ENCODE measurements at places on chromosomes 5 and 9.
A peak's percentile ranks its signal among the peaks of the same experiment; 100 is the strongest.

DNA sequence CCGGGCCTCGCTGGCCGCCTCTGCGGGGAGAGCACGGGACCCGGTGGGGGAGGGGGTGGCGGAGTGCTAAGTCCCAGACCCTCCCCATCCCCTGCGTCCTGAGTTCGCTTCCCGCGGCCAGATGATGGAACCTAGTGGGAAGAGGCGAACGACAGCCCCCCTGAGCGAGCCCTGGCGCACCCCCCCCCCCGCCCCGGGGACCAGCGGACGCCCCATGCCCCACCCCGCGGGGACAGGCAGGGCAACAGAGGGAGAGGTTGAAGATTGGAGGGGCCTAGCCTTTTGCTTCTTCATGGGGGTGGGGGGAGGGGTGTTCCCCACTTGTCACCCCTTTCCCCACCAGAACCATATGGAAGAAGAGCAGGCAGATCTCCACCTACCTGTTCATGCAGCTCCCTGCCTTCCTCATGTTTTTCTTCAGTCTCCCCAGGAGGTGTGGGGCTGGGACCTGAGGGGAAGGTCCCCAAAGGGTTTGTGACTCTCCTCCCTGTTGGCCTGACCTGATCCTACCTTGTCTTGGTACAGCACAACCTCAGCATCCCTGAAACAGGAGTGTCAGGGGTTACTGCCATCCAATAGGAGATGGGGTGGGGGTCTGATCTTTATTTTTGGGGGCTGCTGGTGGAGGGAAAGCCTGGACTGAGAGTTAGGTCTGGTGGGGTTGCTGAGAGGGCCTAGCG is 485 bp downstream of the FAM53C start:
- no peak for DNase-seq

GRCh38 chr5:34735491-34736426 is 79.6 kb downstream of the RAI14 start:
- peak; percentile 69 for DNase-seq

DNA sequence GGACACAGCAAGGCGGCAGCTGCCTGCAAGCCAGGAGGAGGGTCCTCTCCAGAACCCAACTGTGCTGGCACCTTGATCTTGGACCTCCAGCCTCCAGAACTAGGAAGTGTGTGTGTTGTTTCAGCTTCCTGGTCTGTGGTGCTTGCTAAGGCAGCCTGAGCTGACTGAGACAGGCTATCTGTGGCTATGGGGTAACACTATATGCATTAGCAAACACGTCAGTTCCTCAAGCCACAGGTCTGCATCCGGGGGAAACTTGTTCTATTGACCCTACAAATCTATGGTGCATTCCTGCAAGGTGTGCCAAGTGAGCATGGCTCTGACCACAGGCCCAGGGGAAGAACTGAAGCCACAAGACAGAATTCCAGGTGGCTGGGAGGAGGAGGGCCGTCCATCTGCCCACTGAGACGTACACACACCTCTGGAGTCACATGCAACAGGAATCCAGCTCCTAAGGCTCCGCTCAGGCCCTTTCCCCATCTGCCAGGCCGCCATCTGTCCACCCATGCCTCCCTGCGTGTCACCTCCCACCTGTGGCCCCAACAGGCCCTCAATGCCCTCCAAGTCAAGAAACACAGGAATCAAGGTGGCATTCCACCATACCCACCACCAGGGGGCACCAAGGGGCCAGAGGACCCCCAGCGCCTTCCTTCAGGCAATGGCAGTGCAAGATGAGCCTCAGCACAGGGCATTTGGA is 174.9 kb downstream of the ROR2 start:
- DNase-seq = no peak

- no peak for DNase-seq
Measured at GRCh38 chr5:96043446-96043845, 81.8 kb upstream of the ELL2 start.

DNA sequence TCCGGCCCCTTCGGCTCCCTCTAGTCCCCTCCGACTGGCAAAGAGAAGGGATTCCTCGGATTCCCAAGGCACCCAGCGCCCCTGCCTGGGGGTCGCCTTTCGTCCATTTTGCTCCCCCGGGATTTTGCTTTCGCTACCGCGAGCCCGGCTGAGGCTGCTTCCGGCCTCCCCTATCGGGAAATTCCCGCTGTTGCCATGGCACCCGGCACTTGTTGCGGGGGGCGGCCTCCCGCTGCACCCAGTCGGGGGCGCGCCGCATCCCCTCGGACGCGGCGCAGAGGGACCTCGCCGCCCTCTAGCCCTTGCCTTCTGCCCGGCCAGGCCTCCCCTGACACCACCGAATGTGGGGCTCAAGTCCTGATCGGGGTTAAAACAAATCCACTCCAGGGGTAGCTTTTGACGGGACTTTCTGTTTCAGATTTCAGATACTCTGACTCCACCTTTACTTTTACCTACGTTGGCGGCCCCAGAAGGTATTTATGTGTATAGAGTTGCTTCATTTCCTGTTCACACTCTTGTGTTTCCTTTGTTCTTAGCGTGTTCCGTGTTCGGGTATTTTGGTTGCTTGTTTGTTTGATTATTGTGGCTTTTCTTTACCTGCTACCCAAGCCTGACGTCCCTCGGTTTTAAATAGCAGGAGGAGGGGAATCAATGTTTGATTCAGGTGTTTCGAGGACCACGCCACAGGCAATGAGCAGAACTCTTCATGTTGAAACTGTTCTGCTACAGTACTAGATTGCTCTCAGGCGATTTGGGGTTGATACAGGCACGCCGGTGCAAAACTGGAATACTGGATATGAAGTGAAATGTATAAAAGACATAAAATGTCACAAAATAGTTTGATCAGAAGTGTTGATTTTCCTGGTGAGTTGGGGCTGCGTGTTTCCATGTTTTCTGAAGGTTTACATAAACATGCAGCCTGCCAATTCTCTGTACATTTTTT is 1.5 kb downstream of the PARP8 start:
- no peak for DNase-seq

DNA sequence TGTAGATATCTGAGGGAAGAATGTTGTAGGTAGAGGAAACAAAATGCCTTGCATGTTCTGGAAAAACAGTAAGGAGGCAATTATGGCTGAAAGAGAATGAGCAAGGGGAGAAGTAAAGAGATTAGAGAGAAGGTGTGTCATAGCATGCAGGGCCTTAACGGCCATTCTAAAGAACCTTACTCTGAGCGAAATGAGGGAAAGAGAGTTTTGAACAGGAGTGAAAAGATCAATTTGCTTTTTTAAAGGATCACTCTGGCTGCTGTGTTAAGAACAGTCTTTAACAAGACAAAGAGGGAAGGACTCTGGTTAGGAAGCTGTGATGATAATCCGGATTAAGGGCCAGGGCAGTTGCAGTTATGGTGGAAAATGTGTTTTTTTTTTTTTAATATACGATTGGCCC is 22.6 kb downstream of the PTBP3 start:
- no peak for DNase-seq

DNA sequence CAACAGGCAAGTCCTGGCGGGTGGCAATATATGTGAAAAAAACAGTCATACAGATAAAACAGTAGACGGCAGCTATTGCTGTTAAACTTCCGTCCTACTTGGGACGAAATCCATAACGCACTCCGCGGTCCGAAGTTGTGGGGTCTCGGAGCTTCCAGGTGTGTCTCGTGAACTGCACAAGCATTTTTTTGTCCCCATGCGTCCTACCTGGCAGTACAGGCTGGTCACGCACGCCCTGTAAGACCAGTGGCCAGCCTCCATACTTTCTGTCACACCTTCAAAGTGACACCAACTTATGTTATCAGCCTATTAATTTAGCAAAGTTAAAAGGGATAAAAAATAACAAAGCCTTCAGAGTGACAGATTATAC is 51.3 kb downstream of the TGFBI start:
- no peak for DNase-seq

GRCh38 chr9:69062195-69062594 is 26.6 kb downstream of the FXN start:
- no peak for DNase-seq

GRCh38 chr5:127307868-127308267 is 17.3 kb downstream of the MEGF10 start:
- no peak for DNase-seq

- DNase-seq = no peak
Measured at GRCh38 chr5:17289681-17290539, 72.5 kb downstream of the BASP1 start.

GRCh38 chr9:118538959-118539358 is 830.3 kb downstream of the BRINP1 start:
- no peak for DNase-seq

DNA sequence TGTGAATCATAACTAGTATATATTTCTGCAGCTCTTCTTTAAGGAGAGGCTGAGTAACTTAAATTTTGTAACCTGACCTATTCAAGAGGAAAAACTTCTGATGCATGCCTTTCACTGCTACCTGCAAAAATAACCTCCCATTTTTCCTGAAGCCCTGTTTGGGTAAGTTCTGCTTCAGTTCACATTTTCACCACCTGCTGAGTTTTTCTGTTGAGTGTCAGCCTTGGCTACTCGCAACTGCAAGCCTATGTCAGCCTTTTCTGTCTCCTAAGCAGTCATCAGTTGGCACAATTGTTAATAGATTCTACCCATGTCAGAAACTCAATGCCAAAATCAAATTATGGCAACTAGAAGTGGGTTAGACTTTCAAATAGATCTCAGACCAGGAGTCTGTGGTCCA is 8.2 kb upstream of the TNFAIP8 start:
- no peak for DNase-seq

DNA sequence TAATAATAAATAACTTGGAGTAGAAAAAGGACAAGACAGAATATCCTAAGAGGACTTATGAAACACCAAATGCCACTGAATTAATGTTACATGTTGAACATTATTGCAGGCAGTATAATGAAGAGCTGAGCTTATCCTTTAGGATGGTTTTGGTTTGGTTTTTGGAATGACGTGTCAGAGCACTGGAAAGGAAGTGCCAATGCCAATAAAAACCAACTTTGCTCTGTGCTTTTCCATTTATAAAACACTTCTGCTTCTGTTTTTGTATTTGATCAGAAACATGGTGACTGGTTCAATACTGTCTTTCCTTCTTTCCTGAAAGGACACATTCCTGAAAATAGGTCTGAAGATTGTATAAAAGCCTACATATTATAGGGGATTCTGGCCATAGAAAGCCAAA is 4.2 kb downstream of the MEGF10 start:
- DNase-seq = no peak

- DNase-seq = no peak
Measured at GRCh38 chr5:124528838-124529237, 217.6 kb downstream of the ZNF608 start.

DNA sequence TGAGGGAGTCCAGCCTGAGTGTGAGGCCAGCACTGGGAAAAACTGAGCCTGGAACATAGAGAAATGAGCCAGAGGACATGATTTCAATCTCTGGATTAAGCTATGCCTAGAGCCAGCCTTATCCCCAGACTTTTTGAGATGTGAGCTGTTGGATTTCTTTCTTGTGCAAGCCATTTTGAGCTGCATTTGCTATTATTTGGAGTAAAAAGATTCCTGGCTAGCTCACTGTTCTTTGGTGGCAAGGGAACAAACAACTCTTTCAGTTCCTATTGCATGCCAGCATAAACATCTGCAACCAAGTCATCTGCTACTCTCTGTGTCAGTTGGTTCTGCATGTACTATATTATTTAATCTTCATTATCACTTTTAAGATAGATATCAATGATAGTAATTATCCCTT is 70.1 kb upstream of the MAN2A1 start:
- DNase-seq = no peak

- no peak for DNase-seq
Measured at GRCh38 chr5:96302174-96302738, 130.8 kb downstream of the PCSK1 start.

GRCh38 chr9:124146031-124146561 is 111.7 kb upstream of the NEK6 start:
- no peak for DNase-seq

- no peak for DNase-seq
Measured at GRCh38 chr9:76037587-76038225, 147.2 kb downstream of the PCSK5 start.

Data from AG09309 (cell line).